ENCODE measurements at places on chromosomes 1 and 21.

GRCh38 chr1:112172294-112172882, 182.9 kb upstream of the KCND3 start:
- peak; percentile 28 for DNase-seq

GRCh38 chr1:55466921-55467320, 251.8 kb upstream of the USP24 start:
- DNase-seq = no peak

GRCh38 chr1:218156595-218156994, 128.5 kb upstream of the RRP15 start:
- DNase-seq = no peak

DNA sequence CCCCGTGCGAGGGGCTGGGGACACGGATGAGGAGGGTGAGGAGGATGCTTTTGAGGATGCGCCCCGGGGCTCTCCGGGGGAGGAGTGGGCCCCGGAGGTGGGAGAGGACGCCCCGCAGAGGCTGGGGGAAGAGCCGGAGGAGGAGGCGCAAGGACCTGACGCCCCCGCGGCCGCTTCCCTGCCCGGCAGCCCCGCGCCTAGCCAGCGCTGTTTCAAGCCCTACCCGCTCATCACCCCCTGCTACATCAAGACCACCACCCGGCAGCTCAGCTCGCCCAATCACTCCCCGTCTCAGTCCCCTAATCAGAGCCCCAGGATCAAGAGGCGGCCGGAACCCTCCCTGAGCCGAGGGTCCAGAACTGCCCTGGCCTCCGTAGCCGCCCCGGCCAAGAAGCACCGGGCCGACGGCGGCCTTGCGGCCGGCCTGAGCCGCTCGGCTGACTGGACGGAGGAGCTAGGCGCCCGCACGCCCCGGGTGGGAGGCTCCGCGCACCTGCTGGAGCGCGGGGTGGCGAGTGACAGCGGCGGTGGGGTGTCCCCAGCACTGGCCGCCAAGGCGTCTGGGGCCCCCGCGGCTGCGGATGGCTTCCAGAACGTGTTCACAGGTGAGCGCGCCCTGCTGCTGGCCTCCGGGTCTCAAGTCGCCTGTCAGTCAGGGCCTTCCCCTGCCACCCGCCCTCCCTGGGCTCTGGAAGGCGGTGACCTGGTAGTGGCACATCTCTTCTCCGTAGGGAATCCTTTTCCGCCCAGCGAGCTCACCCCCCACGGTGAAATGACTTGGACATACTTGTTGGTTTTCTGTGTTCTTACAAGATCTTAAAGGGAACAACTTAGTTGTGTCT, 1.7 kb downstream of the FMN2 start:
- DNase-seq = peak; percentile 35

DNA sequence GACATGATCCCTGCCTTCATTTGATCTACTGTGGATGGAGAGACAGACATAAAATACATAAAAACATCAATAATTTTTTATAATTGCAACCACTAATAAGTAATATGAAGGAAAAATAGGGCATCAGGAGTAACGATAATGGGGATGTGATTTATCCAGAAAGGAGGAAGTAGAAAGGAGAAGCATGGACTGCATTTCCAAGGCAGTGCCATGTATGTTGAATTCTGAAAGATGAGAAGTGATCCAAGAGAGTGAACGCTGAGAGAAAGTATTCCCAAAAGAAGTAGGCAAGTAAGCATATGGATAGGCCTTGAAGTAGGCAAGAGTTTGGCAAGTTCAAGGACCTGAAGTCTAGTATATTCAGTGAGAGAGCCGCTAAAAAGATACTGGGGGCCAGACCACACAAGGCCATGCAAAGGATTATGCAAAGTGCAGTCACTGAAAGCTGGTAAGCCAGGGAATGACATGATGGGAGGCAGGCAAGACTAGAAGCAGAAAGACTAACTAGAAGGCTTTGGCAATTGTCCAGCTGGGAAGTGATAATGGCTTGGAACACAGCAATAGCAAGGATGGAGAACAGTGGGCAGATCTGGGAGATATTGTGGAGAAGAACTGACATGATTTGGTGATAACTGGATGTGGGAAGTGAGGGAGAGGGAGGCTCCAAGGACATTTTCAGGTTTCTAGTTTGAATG, 85.9 kb downstream of the TM2D1 start:
- DNase-seq = no peak

DNA sequence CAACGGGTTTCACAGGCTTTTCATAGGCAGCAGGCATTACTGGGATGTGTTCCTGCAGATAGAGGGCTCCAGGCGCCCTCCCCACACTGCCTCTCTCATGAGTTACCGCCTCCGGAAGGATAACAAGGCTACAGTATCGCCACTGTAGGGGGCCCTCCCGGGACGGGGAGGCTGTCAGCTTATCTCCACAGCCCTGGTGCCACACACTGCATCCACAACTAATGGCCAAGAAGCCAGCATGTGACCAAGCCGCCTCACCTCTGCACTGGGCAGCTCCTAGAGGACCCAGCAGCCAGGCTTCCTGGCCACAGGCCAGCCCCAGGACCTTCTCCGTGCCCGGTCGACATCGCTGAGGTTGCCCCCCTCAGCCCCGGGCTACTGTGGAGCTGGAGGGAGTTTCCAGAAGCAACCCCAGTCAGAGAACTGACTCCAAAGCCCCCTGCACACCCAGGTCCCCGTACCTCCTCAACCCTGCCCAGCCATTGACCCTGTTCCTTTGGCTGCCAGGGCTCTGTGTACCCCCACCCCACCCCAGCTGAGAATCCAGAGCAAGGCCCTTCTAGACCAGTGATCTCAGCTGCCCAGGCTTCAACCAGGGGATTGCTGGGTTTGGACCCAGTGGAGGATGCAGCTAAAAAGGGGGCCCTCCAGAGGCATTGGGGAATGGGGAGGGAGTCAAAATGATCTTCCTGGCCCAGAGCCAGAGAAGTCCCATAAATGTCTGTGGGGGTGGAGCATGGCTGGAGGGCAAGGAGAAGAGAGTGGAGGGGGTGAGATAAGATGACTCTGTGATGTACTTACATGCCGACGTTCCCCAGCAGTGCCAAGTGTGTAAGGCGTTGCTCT, 45.0 kb downstream of the NEK2 start:
- no peak for DNase-seq

- no peak for DNase-seq
These were observed 537.7 kb downstream of the BRINP3 start for GRCh38 chr1:189939967-189940366.

DNA sequence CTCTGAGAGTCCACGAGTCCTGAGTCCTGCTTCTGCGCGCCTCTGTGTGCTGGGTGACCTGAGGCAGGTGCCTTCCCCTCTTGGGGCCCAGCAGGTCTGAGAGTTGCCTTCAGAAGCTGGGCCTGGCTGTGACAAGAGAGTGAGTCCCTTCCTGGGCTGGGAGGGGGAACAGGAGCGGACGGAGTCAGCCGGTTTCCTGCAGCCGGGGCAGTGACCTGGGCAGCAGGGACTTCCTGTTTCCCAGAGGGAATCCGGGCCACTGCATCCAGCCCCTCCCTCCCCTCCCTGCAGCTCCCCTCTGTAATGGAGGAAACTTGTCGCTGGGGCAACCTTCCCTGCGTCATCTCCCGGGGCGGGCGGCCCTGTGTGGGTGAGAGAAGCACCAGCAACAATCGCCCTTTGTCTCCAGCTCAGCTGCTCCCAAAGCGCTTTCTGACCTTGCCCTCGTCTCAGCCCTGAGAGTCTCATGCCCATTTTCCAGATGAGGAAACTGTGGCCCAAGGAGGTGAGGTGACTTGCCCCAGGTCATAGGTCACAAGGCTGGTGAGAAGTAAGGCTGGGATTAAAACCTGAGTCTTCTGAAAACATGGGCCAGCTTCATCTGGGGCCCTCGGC, 61.1 kb downstream of the SDC3 start:
- DNase-seq = peak; percentile 89

- no peak for DNase-seq
These were observed 45.7 kb downstream of the PAX7 start for GRCh38 chr1:18676332-18676781.

DNA sequence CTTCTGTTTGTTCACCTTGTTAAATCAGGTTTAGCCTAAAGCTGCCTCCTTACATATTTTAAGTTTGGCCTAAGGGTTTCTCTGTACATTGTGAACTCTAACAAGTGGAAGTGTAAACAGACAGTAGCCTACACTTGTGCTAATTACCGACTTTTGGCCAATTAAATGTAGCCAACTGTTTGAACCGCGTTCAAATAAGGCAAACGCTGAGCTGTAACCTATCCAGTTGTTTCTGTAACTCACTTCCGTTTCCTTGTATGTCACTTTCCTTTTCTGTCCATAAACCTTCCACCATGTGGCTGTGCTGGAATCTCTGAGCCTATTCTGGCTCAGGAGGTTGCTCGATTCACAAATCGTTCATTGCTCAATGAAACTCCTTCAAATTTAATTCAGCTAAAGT, 8.0 kb upstream of the FCAMR start:
- no peak for DNase-seq

DNA sequence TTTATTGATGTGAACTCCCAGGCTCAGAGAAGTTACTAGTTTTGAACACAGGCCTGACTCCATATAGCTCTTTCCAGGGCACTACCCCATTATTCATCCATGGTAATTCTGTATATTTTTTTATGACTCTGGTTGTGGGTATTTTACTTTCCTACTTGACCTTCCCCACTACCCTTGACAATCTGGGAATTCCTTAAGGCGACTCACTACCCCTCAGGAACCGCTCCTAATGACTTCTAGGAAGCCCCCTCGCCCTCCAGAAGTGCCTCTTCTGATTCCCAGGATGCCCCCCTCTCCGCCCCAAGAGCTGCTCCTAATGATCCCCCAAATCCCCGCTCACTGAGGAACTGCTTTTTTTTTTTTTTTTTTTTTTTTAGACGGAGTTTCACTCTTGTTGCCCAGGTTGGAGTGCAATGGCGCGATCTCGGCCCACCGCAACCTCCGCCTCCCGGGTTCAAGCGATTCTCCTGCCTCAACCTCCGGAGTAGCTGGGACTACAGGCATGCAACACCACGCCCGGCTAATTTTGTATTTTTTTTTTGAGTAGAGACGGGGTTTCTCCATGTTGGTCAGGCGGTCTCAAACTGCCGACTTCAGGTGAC, 972 bp upstream of the KDM4A start:
- no peak for DNase-seq

DNA sequence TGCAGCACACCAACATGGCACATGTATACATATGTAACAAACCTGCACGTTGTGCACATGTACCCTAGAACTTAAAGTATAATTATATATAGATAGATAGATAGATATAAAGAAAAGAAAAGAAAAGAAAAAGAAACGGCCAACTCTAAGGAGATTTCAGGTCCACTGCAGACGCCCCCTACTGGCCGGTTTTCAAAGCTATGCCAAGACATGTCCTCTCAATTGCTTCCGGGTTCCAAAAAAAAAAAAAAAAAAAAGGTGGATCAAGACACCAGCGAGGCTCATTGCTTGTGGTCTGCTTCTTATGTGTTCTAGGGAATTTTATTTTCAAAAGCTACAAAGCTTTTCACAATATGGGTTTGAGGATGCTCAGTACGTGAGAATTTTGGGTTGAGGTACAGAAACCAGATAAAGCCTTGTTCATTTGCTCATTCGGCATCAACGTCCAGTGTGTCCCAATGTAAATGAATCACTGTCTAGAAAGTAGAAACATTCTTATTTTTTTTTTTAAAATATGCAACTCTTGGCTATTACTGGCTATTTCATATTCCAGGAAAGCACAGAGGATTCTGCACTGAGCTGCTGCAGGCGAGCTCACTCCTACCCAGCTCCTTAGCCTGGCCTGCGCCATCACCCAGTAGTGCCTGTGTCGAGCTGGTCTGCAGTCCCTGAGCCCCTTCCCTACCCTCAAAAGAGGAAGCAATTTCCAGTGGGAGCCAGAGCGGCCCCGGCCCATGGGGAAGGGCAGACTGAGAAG, 643.0 kb downstream of the KIF26B start:
- DNase-seq = no peak

GRCh38 chr1:47727697-47728085, 269.5 kb downstream of the TRABD2B start:
- no peak for DNase-seq

GRCh38 chr21:17784604-17785402, 34.4 kb downstream of the C21orf91 start:
- DNase-seq = no peak

- no peak for DNase-seq
These were observed 24.5 kb downstream of the TP73 start for GRCh38 chr1:3676581-3677470.

DNA sequence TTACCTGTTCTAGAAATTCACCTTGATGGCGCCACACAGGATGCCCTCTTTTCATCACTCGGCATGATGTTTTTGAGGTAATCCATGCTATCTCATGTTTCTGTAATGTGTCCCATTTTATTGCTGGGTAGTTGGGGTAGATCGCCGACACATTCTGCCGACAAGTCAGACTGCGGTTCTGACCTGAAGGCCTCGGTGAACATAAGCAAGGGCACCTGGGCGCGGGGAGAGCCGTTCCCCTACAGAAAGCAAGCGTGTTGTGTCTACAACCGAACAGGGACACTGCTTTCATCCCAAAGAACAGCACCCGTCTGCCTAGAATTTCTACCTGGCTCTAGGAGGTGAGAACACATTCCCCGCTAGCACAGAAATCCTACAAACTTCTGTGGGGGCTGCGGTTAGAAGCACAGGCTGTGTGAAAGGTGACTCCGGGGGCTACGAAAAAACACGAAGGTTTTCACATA, 149.2 kb downstream of the PPIAL4G start:
- DNase-seq = no peak

GRCh38 chr1:43824795-43825194, 108.8 kb upstream of the ARTN start:
- no peak for DNase-seq

DNA sequence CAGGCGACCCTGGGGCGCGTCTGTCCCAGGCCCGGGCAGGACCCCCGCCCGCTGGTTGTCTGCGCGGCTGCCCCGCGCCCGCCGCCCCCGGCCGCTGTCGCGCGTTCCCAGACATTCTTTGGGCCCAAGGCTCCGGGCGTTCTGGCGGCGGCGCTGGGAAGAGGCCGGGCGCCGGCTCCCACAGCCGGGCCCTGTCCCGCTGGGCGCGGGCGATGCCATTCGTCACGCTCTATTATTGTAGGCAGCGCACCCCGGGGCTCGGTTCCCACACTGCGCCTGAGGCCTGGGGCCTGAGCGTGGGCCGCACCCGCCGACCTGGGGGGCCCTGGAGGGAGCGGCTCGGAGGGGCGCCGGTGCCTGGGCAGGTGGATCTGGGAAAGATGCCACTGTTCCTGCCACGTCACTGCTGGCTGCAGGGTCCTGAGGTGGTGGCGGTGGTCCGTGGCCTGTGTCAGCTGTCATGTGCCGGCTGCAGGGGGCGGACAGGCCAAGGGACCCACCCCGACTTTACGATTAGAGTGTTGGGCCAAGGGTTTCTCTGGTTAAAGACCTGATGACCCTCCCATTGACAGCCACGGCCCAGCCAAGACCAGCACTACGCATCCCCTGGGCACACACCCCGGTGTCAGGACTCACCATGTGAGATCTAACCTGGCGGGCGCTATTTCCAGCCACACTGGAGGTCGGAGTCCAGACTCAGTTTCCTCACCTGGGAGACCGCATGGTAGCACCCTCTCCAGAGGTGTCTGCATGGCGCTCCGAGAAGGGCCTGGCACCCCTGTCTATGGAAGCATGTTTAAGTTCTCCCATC, 55.1 kb upstream of the ADARB1 start:
- DNase-seq = no peak
